OCI-LY7 (cell line): ENCODE measurements at places on chromosomes 7 and 10. TPM values are rescaled to one million over a fixed set of nuclear protein-coding genes. Genes with fewer than 3 reads are reported as not detected.

Gene RASSF4
- 2.7 and 5.3 TPM in 2 replicates for total RNA-seq

Gene TMEM270
- total RNA-seq, result not detected in 2 replicates

Gene NAMPT
- 80.2 and 82.2 TPM in 2 replicates for total RNA-seq

Gene FRMD4A
- 0.17 TPM in 1 of 2 replicates, not detected in the other for total RNA-seq

Gene RPP30
- total RNA-seq, result 50.4 and 51.9 TPM in 2 replicates

Gene ZNF365
- not detected in 2 replicates for total RNA-seq

Gene ST7
- total RNA-seq, result 7.3 and 10.7 TPM in 2 replicates

Gene PARG
- 46.9 and 52.5 TPM in 2 replicates for total RNA-seq

Gene CDC14C
- not detected in 2 replicates for total RNA-seq

Gene GIMAP2
- total RNA-seq, result 0.79 TPM in 1 of 2 replicates, not detected in the other

Gene TRIM73
- 22.3 and 26.2 TPM in 2 replicates for total RNA-seq

DNA sequence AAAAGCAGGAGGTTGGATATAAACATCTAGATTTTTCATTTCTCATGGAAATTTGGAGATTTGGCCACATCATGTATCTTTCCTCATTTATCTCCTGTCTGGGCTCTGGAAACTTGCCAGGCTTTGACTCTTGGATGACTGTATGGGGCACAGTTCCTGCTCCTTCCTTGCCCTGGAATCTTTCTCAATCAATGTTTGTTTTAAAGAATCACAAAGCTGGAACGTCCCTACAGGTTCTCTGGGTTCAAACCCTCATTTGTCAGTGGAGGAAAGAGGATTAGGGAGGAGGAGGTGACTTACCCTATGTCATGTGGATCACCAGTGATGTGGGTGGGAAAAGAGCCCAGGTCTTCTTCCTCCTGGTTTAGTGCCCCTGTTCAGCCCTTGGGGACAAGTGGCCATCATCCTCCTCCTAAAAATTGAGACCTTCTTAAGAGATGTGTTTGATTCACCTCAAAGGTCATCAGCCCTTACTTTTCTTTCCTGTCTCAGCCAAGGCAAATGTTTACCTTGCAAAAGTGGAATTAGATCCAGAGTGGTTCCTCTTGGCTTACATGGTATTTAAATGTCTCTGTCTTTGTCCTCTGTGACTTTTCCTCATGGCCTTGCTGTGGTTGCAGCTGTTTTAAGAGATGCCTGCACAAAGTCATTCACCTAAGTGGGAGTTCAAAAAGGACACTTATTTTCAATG, 38.8 kb upstream of the PDZD8 start:
- no peak for DNase-seq

GRCh38 chr10:34240039-34240438, 575.1 kb downstream of the PARD3 start:
- no peak for DNase-seq

DNA sequence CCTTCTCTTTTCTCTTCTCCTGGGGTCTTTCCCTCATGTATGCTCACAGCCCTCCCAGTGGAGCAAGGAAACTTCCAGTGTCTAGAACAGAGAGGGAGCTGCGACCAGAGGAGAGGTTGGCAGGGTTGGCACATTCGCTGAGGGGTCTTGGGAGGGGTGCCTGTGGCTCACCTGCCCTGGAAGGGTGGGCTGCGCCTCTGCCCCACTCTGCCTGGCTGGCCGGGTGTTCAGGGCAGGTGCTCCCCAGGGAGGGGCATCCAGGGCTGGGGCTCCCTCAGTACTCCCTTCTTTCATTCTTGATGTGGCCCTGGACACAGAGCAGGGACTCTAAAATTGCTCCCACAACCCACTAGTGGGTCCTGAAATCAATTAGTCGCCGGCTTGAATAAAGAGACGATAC, 16.9 kb downstream of the SHH start:
- no peak for DNase-seq

- no peak for DNase-seq
These were observed 17.7 kb upstream of the SEPHS1 start for GRCh38 chr10:13365831-13366230.

DNA sequence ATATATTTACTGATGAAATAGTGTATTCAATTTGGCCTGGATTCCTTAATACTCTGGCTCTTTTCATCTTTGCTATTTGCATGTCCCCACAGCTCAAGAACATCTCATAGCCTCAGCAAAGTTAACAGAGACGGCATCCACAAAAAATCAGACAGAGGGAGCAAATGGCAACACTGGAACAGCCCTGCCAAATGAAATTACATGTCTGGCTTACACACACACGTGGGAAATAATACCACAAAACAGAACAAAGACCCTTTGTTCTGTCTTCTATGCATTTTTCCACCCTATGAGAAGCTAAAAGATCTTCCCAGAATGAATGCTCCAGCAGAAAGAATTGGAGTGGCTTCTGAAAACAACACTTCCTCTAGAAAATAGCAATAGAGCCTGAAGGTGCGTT, 139.5 kb downstream of the ALOX5 start:
- DNase-seq, result no peak

GRCh38 chr7:135855846-135856245, 107.2 kb upstream of the FAM180A start:
- peak; percentile 41 for DNase-seq

GRCh38 chr7:88299126-88299525, 7.6 kb downstream of the STEAP4 start:
- DNase-seq, result no peak

- DNase-seq, result peak; percentile 35
These were observed 5.1 kb upstream of the ELFN1 start for GRCh38 chr7:1664711-1665548.

DNA sequence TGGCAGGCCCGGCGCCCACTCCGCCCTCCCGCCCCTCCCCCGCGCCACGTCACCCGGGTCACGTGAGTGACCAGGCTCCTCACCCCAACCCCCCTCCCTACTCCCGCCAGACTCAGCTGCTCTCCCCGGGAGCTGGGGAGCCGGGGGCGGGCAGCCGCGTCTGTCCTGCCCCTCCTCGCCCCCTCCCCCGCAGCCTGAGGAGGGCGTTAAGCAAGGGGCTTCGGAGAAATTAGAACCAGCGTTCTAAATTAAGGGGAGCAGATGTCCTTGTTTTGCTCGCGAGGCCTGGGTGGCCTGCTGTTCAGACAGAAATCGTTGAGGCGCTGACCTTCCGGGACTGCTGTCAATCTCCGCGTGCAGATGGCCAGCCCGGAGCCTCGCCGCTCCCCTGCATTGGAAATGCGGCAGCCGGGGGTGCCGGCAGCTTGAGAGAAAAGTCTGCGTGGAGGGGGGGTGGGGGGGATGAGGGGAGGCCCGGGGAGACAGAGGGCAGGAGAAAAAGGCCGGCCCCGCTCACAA, 102.2 kb upstream of the ZNF438 start:
- peak; percentile 24 for DNase-seq

DNA sequence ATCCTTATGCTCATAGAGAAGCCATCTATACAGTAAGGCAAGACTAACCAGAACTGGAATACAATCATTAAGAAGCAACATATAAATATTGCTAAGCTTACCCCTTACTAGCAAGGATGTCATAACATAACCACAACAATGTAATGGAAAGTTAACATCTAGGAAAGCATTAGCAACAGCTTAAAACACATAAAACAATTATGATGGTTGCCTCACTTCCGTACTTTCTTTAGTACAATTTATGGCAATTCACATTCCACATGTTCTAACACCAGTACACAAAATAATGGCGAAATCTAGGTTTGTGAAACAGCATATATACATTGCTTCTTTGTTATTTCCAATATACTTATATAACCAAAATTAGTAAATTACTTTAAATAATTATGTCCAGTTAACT, 195.0 kb downstream of the AHR start:
- no peak for DNase-seq

DNA sequence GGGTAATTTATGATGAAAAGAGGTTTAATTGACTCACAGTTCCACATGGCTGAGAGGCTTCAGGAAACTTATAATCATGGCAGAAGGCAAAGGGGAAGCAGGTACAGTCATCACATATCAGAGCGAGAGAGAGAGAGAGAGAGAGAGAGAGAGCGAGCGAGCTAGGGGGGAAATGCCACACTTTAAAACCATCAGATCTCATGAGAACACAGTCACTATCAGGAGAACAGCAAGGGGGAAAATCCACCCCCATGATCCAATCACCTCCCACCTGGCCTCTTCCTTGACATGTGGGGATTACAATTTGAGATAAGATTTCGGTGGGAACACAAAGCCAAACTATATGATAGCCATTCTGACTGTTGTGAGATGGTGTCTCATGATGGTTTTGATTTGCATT, 576.3 kb downstream of the GFRA1 start:
- no peak for DNase-seq

DNA sequence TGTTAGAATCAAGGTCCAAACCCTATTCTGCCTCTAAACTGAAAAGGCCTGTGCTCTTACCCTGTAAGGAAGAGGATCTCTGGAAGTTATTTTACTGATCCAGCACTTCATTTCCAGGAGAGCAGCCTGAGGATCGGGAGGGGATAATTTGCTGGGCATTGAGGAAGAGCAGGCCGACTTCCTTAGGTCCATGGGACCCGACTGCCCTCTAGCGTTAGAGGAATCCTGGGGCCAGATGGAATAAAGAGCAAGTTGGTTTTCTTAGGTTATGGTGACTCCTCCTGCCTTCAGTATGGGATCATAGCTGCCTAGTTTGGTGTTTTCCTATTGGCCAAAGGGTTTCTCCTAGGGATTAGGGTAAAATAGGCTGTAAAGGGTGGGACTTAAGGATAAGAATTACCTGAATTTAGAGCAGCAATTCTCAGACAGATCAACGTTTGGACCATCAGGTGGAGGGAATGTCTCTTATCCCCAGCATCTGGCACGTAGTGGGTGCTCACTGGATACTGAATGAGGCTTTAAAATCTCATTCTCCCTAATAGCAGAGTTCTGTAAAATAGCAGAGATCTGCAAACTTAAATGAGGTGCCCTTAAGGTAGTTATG, 40.0 kb upstream of the SORBS1 start:
- DNase-seq, result peak; percentile 68

DNA sequence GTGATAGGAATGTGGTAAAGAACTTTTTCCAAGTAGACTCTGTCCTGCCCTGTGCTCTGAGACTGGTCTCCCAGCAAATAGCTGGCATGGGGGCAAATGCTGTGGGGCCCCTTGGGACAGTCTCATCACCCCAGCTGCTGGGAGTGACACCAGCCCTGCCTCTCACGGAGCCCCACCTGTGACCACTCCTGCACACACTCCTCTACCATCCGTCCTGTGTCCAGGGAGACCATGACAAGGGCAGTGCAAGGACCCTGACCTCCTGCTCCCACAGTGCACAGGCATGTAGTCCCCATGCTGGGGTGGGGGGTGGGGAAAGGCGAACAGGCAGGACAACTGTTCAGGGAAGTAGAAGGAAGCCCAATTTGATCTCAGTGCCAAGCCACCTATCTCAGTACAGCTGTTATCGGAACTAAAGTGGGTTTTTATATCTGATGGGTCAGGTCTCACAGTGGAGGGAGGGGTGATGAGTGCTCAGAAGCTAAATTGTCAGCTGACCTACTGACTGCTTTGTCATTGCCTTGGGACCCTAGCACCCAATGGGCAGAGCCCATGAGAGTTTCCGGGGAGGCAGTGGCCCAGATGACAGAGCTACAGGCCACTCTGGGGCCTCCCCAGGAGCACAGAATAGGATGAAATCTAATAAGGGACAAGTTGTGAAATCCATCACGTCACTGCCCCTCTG, 24.5 kb downstream of the VSTM4 start:
- DNase-seq, result no peak

DNA sequence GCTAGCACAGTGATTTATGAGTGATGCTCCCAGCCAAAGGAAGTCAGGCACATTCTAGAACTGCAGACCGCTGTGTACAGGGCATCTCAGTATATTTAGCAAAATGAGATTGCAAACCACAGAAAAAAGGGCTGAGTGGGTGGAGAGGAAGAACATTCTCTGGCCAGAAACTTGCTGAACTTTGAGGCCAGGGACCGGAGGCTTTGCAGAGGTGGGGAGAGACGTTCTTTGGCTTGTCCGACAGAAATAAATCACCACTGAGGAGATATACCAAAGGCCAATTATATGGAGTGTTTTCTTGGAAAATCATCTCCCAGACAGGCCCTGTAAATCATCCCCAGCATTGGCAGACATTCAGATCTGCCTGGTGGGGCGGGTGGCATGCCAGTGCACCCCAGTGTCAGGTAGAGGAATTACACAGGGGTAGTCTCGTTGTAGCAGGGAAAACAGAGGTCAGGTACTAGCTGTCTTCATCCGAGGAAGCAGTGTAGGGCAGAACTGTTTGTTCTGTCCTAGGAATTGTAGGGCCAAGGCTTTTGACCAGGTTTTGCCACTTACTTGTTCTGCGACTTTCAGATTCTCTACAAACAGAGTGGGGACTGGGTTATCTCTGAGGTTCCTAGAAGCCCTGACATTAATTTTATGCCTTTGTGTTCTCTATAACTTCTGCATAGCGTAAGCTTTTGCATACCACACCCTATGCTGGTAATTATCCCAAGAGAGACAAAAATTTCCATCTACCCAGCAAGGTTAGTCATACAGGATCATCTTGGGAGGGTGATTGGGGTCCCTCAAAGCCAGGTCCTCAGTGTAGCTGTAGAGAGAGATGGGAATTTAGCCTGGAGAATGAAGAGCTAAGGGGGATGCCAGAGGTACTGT, 655.6 kb downstream of the LRMDA start:
- no peak for DNase-seq

DNA sequence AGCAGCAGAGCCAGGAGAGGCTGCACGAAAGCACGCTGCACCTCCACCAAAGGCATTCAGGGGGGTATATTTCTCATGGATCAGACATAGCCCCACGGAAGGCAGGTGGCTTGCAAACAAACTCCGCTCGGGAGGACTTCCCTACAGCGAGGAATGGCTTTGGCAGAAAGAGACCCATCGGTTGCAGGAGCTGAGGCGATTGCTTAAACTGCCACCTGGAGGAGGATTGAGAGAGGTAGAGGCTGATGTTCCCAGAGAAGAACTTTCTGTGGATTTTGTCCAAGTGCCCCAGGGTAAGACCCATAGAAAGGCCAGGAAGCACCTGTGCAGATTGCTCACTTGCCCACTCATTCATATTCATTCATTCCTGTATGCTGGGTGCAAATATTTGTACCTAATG, 89.1 kb downstream of the NEUROD6 start:
- DNase-seq, result no peak

- no peak for DNase-seq
These were observed 223.4 kb downstream of the MGMT start for GRCh38 chr10:129690248-129691070.

GRCh38 chr10:122587098-122587760, 26.7 kb downstream of the DMBT1 start:
- no peak for DNase-seq

DNA sequence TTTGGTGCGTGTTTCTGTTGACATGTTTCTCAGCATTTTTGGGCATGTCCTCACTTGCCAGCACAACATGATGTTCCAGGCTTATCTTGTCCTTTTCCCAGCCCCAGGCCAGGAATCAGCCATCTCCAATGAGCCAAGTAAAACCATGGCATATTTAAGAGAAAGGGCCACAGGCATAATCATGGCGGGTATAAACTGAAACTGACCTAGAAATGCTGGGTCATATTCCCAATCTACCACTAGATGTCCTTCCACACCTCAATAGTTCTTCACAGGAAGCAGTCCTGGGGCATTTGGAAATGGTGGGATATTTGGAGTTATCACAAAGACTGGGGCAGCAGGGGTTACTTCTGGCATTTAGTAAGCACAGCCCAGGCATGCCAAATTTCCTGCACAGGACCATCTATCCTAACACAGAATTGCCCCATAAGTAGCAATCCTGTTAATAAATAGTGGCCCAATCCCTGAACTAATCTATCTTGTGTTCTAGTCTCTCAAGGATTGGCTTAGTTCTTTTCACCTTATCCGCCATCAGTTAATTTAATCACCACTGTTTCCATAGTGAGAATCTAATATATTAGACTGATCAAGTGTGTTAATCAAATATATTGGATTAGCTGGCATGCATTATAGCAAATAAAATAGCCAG, 101.6 kb downstream of the NPSR1 start:
- peak; percentile 5 for DNase-seq

- DNase-seq, result no peak
These were observed 164.6 kb upstream of the PPP1R3A start for GRCh38 chr7:114083166-114084001.

- DNase-seq, result no peak
These were observed 19.5 kb downstream of the KCNMA1 start for GRCh38 chr10:77618117-77618516.
